ENCODE measurements at places on chromosomes 2 and 18.

DNA sequence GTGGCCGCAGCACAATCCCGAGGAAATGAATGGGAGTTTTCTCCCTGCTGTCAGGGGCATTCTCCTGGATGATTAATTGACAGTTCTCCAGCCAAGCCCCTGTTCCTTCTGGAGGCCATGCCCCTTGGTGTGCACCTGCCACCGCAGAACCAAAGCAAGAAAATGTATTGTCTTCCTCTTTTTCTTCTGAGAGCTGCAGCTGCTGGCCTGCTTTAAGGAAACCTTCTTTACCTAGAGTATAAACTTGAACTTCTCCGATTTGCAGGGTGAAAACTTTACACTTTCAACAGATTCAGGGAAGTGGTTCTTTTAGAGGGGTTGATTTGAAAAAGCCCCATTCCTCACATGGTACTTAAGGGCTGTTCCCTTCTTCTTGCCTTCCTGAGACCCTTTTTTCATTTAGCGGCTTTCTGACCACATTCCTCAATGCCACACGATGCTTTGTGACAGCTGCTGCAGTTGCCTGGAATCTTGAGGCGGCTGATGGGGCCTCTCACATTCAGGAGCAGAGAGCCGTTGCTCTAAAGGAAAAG, 402.8 kb downstream of the TXNL1 start:
- no peak for DNase-seq

DNA sequence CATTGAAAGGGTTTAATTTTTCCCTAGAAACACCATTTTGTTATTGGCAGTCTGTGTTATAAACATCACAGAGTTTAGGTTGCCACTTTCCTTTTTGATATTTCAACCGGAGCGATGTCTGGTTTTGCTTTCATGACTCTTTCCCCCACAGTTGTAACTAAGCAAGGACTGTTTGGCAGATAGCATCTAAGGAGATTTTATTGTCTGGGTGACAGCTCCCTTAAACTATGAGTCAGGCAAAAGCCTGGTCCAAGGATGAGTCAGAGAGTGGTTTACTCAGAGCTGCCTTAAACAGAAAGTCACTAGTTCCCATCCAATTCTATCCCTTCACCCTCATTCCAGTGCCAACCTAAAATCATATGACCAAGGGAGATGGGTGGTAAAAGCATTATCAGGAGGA, 341.6 kb upstream of the VWC2L start:
- peak; percentile 84 for DNase-seq

DNA sequence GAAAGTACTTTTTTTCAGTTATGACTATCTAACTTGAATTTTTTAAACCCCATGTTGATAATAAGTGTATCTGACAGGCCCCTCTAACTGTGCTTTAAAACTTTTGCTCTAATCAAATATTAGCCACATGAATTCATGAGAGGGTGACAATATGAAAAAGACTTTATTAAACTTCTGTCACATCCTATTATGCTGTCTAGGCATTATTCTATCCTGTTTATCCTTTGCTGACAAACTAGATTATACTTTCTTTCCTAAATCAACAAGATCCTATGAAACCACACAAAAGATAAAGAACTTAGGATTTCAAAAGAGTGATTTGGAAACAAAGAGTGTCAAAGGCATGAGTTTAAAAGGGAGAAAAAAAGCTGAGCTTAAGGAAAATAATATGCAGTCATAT, 57.8 kb downstream of the ST6GAL2 start:
- DNase-seq = no peak

- DNase-seq = no peak
Observed at GRCh38 chr2:127187081-127187775, 32.9 kb downstream of the CYP27C1 start.

DNA sequence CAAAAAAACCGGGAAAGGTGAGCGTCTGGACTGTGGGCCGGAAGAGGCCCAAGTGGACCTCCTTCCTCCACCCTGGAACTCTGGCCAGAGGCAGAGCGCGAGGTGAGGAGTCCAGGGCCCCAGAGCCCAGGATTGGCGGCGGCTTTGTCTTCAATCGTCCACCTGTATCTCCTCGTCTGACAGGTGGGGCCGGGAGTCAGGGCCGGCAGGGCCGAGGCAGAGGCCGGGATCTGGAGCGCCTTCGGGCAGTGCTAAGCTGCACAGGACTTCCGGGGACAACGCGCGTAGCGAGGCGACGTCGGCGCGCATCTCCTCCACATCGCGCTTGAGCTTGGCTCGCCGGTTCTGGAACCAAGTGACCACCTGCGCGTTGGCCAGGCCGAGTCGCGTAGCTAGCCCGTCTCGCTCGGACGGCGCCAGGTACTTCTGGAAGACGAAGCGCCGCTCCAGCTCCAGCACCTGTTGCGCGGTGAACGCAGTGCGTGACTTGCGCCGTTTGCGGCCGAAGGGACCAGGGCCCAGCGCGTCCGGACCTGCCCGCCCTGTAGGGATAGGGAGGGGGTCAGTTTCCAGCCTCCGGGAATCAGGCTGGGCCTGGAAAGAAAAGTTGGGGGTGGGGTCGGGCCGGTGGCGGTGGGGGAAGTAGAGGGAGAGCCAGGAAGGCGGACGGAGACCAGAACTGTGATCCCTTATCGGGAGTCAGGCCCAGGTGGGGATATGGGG, 1.5 kb downstream of the LBX2 start:
- DNase-seq = no peak

DNA sequence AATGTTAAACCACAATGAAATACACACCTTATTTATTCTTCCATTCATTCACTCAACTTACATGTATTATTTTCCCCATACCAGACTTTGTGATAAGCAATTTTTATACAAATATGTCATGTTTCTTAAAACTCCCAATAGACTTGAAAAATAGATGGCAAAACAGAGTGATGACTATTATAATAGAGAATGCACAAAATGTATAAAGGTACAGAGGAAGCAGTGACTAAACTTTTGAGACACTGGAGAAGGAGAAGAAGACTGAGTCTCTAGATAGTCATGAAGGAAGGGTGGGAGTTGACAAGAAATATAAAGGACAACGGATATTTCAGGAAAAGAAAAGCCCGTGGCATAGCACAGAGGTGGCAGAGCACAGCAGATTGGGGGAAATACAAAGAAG, 198.1 kb upstream of the SLC39A10 start:
- DNase-seq = no peak

DNA sequence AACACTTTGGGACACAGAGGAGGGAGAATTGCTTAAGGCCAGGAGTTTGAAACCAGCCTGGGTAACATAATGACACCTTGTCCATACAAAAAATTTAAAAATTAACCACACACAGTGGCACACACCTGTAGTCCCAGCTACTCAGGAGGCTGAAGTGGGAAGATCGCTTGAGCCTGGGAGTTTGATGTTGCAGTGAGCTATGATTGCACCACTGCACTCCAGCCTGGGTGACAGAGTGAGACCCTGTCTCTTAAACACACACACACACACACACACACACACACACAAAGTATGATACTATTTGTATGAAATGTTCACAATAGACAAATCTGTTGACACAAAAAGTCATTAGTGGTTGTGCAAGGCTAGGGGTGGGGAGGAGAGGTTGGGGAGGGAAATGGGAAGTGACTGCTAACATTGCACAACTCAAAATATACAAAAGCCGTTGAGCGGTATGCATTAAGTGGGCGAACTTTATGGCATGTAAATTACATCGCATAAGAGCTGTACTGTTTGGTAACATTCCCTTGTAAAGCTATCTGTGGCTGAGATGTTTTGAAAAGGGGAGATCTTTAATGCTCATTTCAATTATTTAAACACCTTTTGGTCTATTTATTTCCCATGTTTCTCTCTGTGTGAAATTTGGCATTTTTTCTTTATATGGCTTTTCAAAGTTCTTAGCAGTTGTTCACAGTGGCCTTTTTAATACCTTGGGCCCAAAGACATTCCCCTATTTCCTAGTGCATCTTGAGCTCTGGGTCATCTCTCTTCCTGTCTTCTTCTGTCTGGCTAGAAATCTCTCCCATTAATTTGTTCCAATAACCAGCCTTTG, 58.9 kb upstream of the ZNF516 start:
- DNase-seq = no peak

DNA sequence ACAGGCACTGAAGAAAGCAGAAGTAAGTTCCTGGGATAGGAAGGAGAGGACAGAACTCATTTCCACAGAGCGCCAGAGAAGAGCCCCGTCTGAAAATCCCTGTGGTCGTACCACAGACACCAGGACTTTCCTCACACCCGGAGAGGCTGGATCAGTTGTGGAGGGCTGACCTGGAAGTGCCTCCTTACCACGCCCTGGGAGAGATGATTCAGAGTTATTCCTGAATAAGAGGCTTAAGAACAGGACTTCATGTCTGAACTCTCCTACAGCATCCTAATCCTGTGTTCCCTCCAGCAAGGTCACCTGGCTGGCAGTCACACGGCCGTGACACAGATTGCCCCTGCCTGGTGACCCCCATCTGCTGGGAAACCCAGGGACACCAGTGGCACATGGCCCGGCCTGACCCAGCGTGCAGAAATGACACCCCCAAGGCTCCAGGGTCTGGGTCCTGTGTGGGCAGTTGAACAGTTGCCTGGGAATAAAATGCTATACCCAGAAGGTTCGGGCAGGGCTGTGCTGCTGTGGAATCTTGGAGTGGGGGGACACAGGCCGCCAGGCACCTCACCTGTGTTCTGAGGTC, 105.9 kb downstream of the PXDN start:
- DNase-seq = no peak

GRCh38 chr2:174552880-174553279, 44.7 kb downstream of the WIPF1 start:
- no peak for DNase-seq

GRCh38 chr2:7803515-7803914, 878.3 kb upstream of the ID2 start:
- no peak for DNase-seq

- peak; percentile 72 for DNase-seq
Observed at GRCh38 chr2:37156071-37156856, 516 bp downstream of the EIF2AK2 start.

GRCh38 chr2:62270728-62271127, 74.8 kb downstream of the B3GNT2 start:
- no peak for DNase-seq

DNA sequence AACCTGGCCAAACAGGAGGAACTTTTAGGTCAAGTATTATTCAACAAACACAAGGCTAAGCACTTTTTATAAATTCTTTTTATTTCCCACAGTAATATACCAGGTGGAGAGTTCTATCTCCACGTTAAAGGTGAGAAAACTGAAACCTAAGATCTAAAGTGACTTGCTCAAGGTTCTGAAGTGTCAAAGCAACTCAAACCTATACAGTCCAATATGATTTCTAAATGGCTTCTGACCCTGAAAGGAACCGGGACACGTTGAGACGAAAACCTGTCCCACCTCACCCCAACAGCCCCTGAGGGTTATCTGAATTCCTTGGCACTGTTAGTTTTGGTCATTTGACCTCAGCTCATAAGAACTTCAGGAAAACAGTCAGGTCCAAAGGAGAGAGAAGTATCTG, 814.5 kb upstream of the LRATD1 start:
- DNase-seq = no peak

GRCh38 chr2:151306621-151307020, 17.2 kb upstream of the NMI start:
- peak; percentile 90 for DNase-seq

- peak; percentile 83 for DNase-seq
Observed at GRCh38 chr2:203814661-203815540, 52.7 kb upstream of the CTLA4 start.

- no peak for DNase-seq
Observed at GRCh38 chr2:108401800-108402199, 24.0 kb downstream of the SULT1C4 start.

GRCh38 chr2:64137567-64137966, 6.7 kb downstream of the PELI1 start:
- no peak for DNase-seq

DNA sequence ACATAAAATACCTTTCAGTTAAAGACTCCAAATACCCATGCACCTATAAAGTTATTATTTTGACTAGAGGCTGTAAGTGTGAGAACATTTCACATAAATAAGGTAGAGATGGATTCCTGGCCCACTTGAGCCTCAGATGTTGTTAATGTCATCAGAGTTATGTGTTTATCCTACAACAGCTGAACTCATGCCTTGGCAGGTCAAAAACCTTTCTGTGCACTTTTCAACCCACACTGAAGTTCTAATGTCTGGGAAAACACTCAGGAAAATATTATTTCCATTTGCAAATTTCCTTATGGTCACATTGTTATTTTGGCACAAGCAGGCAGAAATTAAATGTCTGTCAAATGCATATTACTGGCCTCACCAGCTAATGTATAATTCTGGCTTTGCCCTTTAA, 209.2 kb downstream of the LNPK start:
- DNase-seq = no peak

DNA sequence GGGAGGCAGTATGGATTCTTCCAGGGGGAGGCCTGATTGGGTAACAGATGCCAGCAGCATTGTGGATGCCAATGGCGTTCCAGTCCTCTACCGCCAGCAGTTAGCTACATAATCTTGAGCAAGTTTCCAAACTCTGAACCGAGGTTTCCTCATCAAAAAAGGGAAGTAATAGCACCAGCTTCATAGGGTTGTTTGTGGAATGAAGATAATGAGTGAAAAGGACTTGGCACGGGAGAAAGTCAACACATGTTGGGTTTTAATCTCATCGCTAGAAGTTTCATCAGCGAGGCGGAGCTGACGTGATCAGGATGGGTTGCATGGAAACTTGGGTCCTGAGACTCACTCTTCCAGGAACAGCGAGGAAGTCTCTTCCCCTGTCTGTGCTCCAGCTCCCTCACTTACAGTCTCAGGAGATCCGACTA, 266.7 kb downstream of the SH3BP4 start:
- no peak for DNase-seq

- no peak for DNase-seq
Observed at GRCh38 chr2:236393581-236393980, 129.4 kb upstream of the ASB18 start.

GRCh38 chr2:10256515-10257031, 46.1 kb upstream of the HPCAL1 start:
- no peak for DNase-seq

DNA sequence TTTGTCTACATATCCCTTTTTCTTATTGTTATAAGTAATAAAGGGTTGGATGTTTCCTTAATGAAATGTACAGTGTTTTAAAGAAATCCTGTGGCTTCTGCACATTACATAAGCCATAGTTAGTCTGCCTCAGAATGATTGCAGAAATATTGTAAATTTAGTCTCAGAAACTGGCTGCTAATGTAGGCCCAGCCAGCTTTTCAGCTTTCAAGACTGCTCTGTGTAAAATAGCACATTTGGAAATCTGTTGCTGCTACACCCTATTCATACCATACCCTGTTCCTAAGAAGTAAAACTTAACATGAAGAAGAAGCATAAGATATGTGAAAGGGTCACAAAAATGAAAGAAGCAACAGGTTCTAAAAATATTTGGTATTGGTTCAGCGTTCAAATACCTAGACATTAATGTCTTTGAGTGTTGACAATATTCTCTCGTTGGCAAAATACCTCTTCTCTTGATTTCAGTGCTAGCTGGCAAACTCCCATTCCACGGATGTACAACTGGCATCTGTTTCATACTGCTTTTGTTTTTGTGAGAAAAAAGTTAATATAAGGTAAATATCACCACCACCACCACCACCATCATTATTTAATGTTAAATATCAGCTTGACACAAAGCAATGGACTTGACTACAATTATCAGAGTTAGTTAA, 19.2 kb upstream of the NCKAP1 start:
- DNase-seq = no peak

GRCh38 chr2:18957909-18958308, 368.5 kb upstream of the NT5C1B start:
- no peak for DNase-seq

Data from AG20443 (cell line).